ENCODE measurements at places on chromosomes 5 and 9. TPM values are rescaled to one million over a fixed set of nuclear protein-coding genes. Genes with fewer than 3 reads are reported as not detected.

- DNase-seq, result peak; percentile 26
Measured at GRCh38 chr9:113528088-113528487, 64.6 kb downstream of the RGS3 start.

DNA sequence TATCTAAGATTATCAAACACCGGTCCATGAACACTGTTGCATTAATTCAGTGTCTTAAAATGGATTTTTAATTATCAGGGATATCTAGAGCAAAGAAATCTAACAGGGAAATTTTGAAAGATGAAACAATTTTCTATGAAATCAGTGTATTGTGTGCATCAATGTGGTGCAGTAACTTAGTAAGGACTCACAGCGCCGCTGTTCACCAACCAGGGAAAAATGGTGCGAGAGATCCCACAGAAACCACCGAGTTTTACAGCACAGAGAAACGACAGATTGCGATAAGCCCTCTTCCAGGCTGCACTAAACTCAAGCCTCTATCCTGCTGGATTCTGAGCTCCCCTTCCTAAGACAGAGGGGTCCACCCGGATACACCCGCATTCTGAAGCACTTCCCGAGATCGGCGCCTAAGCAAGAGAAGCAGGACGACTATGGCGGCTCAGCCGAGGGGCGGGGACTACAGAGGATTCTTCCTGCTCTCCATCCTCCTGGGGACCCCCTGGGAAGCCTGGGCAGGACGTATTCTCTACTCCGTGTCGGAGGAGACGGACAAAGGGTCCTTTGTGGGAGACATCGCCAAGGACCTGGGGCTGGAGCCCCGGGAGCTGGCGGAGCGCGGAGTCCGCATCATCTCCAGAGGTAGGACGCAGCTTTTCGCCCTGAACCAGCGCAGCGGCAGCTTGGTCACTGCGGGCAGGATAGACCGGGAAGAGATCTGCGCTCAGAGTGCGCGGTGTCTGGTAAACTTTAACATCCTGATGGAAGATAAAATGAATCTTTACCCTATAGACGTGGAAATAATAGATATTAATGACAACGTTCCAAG lies at the start of gene PCDHGA7:
Gene PCDHGA7, plus strand, starts transcription at position 274 of the 826 bp plus-strand sequence. Its CDS starts 158 bp downstream, at position 432.
- no peak for DNase-seq

DNA sequence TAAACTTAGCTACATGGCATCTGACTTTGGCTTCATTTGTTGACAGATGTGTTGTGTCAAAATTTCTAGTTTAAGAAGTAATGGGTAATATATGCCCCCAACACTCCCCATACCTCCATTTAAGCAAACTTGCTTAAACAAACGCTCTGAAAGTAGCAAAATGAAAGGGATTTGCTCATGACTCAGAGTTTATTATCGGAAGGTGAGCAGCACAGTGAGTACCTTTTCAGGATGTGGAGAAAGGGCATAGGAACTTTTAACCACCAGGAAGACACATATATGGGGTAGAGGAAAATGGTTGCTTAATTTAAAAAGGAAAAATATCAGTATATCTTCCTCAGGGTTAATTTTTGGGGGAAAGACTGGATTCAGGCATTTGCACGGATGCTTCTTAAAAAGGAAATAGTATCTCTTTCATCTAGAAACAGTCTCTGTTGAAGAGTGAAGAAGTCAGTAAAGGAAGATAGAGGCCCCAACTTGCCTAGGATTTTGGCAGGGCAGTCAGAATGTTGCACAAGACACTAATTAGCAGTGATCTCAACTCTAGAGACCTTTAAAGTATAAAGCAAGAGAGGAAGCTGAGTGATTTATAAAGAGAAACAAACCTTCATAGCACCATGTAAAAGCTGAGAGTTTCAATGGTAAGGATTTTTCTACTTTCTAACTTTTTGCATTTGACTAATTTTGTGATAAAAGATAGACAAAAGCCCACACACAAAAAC lies 155.1 kb downstream of the TRIO start:
- no peak for DNase-seq

DNA sequence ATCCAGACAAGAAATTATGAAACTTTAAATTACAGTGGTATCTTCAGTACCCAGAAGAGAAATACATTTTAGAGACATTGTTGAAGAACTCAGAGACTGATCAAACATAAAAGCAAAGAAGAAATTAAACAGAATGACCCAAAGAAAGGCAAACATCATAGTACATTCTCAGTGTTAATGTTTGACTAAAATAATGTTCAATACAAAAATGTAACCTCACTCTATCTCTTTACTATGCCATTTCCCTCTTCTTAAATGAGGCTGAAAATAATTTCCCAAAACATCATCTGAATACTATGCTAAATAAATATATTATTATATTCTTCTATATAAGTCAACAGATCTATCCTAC lies 22.8 kb downstream of the TMEM161B start:
- no peak for DNase-seq

The IFNA7 gene
- not detected for total RNA-seq

The PCDHB8 gene
- 1.2 TPM for total RNA-seq
